ENCODE measurements at places on chromosomes 2 and 18.

DNA sequence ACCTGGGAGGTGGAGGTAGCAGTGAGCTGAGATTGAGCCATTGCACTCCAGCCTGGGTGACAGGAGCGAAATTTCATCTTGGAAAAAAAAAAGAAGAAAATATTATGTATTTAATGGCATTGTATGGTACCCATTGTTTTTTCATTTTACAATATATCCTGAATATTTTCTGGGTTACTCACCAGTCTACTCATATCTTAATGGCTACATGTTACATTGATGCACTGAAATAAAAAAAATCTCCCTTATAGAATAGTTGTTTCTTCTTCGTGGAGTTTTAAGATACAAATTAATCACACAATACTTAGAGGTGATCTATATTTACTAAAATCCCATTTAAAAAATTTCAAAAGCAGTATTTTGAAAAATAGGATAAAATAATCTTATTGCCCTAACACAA, 66.3 kb upstream of the XPO1 start:
- DNase-seq: no peak

- no peak for DNase-seq
Measured at GRCh38 chr2:235860111-235860510, 308.1 kb downstream of the GBX2 start.

- DNase-seq: no peak
Measured at GRCh38 chr2:171281110-171281509, 120.4 kb upstream of the TLK1 start.

DNA sequence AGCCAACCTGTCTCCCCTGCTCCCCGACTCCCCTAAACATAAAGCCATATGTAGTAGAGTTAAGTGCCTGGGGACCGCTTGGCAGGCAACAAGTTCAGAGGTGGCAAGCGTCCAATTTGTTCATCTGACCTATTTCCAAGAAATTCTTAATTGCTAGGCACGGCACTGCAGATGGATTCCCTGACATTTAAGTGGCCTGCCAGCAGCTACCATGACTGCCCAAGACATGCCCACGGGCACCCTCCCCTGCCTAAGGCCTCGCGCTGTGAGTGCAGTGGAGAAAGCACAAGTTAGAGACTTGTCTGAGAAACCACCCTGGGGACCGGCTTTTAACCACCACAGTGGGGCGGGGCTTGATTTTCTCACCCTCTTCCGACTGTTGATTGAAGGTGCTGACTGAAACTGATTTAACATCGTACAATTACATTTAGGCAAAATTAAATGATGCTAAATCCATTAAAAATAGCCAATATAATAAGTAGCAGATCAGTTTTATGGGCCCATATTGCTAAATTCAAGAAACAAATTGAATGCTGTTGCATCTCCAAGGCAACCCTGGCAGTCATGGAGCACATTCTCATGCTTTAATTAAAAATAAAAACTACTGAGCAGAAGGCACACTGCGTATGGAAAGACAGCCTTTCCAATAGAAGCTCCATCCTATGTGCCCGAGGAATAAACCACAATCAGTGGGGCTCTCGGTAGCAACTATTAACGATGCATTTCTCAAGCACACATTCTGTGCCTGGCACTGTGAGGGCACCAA, 163.6 kb upstream of the ACAA2 start:
- no peak for DNase-seq

- no peak for DNase-seq
Measured at GRCh38 chr18:58213440-58213839, 169.4 kb downstream of the NEDD4L start.

DNA sequence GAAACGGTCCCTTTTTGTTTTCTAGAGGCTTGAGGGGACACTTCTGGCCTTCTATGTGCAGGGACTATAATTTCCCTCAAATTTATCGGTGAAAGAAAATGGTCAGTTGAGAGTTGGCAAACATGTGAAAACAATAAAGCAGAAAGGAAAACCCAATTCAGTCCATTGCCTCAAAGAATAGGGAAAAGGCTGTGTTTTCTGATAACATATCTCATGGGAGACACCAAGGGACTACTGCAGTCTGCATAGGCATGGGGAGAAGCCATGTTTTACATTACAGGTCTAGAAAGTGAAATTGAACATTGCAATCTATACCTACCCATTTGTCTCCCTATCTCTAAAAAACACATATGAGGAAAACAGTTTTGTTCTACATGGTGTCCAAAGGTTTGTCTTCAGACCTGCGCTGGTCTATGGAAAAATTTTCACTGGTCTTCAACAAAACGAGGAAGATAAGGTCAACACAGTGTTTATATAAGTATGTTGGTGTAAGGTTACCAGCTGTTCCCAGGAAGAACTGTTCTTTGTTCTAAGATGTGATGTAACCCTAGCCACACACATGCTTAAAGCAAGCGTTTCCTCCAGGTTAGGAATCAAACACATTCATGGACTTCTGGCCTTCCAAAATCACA, 179.7 kb downstream of the MREG start:
- DNase-seq: no peak

DNA sequence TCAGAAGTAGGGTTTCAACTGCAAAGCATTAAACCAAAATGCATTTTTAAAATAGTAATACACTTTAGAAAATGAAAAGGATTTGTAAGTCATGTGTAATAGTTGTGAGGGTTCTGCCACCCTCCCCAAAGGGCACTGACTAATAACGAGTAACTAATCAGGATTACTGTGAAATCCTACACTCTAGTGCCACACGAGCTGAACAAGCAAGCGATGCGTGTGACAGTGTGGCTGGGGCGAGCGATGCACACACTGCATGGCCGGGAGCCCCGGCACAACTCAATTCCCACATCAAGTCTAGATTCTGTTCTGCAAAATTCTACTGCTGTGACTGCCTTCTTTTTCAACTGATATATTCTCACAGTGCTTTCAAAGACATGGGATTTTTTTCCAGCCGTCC, 156.4 kb downstream of the SEPTIN10 start:
- DNase-seq: no peak

DNA sequence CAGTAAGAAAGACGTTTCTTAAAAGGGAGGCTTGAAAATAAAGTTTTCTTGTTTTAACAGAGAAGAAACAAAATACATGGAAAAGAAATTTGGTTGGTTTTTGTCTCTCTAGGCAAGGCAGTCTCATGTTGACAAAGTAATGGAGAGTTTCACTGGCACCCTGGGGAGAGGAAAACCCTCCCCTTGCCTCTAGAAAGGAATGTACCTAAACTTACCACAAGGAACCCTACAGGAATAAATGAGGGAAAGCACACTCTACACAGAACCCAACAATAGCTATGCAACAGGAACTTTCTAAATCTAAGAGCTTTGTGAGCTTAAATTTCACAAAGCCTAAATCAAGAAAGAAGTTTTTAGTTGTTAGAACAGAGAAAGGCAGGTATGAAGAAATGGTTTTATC, 37.0 kb downstream of the FIGN start:
- DNase-seq: peak; percentile 71

DNA sequence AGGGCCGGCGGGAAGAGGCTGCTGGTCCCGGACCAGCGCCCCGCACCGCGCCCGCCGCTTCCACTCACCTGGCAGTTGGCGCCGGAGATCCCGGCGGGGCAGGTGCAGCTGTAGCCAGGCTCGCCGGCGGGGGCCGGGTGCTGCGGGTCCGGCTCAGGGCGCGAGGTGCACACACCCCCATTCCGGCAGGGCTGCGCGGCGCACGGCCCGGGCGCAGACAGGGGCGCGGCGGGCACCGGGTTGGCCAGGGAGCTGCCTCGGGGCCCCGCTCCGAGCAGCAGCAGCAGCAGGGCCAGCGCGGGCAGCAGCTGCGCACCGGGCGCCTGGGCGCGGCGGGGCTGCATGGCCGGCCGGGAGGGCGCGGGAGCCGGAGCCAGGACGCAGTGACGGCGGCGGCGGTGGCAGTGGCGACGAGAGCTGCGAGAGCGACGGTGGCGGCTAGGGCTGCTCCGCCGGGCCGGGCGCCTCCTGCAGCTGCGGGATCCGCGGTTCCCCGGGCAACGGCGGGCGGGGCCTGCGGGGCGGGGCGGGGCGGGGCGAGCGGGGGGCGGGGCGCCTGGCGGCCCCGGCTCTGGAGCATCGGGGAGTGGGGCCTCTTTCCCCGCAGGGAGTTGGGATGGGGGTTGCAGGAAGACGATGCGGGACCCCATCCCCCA, at the start of gene DNER:
TSS of gene DNER (minus strand) at position 476 of the 656 bp plus-strand sequence. CDS start at position 344, 132 bp downstream.
- peak; percentile 30 for DNase-seq

DNA sequence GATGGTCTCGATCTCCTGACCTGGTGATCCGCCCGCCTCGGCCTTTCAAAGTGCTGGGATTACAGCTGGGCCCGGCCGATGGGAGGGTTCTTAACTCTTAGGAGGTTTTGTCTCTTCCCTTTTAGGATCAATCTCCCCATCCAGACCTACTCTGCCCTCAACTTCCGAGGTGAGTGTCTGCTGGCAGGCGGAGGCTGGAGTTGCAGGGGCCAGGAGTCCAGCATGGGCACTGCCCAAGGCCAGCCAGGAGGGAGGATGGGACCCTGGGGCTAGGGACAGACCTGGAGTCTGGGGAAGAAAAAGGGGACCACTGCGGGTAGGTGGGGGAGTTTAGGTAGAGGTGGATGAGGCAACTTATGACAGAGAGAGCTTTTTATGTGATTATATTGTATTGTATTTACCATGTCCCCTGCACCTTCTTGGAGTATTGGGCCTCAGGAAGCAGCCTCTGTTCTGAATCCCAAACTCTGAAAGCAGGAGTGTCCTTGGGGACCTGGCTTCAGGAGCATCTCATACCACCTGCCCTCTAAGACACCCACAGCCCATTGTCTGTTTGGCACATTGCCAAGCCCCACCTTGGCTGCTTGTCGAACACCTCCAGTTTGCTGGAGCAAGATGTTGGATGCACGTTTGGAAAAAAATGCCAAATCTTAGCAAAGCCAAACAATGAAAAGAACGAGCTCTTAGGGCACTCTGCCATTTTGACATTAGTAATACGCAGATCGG, 5.6 kb downstream of the DES start:
- DNase-seq: no peak

- DNase-seq: peak; percentile 34
Measured at GRCh38 chr2:46364797-46365457, 67.7 kb downstream of the EPAS1 start.

GRCh38 chr2:22056621-22057132, 932.9 kb downstream of the TDRD15 start:
- no peak for DNase-seq

- DNase-seq: no peak
Measured at GRCh38 chr2:52416340-52416739, 1351.3 kb upstream of the CHAC2 start.

- no peak for DNase-seq
Measured at GRCh38 chr2:209911486-209911885, 91.0 kb upstream of the RPE start.

DNA sequence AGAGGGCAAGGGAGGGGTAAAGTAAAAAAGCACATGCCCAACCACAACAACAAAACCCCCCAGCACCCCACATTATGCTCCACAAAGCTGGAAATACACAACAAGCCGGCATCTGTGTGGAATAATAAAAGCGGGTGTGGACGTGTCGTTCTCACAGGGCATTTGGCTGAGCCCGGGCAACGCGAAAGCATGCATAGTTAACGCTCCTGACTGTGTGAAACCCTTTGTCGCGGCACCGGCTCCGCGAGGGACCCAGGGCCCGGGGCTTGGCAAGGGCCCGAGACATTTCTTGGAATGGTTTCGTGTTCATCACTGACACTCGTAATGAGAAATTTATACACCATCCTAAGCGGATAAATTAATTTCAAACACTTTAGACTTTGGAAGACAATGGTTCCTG, 165.6 kb downstream of the INHBB start:
- DNase-seq: no peak

- no peak for DNase-seq
Measured at GRCh38 chr2:69652206-69652605, 8.7 kb upstream of the AAK1 start.

DNA sequence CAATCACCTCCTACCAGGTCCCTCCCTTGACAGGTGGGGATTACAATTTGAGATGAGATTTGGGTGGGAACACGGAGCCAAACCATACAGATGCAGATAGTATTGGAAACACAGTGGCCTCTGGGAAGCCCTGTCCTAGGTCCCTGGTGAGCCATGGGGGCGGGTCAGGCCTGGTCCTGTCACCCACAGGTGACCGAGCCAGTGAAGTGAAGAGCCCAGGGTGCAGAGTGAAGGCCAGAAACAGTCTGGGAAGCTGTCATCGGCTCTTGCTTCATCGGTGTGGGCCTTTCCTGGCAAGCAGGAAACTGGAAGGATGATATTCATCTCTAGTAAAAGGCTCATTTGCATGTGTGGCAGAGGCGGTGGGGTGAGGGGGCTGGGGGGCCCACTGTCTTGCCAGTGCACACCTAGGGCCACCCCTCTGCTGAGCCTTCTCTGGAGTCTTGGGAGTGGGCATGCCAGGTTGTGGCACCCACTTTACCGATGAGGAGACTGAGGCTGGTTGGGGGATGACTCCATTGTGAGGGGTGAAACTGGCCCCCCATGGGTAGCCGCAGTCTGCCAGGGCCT, 290.6 kb downstream of the NDUFA10 start:
- no peak for DNase-seq

DNA sequence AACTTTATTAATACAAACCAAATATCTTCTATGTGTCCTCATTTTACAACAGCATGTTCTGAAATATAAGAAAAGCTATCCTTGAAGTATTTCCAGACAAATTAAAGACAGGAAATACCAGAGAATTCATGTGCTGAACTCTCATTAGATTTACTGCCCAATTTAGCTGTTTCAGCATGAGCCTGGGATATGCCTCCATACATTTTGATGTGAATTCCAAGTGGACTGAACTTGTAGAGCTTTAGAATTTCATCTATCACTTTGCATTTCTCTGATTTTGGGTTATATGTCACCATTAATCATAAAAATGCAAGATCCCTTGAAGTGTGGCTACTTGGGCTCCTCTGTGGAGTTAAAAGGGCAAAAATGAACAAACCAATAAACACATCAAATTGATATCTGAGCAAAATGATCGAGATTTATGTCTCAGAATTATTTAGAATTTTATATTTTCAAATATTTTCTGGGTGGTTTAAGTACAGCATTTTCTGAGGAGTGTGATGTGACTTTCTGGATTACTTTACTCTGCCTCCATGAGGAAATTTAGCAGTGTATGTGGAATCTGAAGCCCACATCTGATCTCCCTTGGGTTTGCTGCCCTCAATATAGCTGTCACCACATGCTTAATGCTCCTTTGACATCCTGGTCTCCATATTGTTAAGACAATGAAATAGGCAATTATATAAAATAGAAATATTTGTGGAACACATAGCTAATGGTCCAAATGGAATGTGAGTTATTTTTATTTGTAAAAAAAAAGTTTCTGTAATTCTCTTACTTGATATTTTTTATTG, 206.6 kb upstream of the RBMS1 start:
- DNase-seq: no peak

DNA sequence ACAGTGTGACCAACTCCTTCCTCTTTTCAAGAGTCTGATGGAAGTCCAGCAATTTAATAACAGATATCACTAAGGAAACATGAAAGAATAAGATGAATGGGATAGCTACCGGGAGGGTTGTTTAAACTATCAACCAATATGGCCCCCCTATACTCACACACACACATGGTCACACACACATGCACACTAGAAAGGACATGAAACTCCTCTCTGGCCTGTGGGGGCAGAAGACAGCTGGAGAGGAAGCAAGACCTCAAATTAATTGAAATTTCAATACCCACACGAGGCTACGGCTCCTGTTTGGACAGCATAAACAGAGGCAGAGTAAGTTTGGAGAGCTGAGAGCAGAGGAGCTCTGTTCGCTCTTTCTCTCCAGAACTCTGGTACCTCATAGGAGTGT, 34.7 kb upstream of the REEP1 start:
- no peak for DNase-seq

GRCh38 chr2:218395456-218395825, 4.2 kb upstream of the CTDSP1 start:
- DNase-seq: no peak

All from ELF-1 (cell line).